ENCODE measurements at places on chromosomes 12 and 14.

DNA sequence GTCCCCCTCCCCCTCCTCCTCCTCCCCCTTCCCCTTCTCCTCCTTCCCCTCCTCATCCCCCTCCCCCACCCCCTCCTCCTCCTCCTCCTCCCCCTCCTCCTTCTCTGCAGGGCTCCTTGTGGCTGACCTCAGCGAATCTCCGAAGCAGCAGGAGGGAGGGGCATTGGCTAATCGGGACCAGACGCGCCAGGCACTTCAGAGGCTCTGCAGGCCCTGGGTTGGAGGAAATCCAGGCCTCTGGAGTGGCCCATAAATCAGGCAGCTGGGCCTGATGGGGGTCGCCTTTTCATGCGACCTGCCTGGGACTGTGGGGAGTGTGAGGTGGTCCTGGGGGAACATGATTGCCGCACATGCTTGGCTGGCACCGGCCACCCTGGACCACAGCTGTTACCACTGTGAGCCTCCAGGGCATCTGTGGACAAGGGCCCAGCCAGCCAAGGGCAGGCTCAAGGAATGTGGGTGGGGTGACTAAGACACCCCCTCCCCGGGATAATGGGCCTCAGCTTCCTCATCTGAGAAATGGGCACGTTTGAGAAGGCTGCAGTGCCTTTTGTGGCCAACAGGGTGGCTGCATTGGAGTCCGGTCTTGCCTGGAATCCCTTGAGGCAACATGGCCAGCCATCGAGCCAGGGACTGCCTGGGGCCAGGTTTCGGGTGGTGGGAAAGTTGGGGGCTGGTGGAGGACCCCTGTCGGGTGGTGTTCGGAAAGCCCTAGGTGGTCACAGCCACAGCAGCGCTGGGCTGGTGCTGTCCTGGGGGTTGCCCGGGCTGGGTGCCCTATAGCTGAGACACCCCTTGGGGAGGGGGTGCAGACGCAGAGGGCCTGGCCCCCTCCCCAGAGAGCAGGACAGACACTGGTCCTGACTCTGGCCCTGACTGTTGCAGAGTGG is 12.0 kb downstream of the KIF26A start:
- no peaks in the 10 kb centered on the region for H3K27me3 ChIP-seq
- DNase-seq: no peak
- H3K36me3 ChIP-seq: no peaks in the 10 kb centered on the region
- no peak overlapping the region for H3K4me3 ChIP-seq
- no peaks in the 10 kb centered on the region for H3K4me1 ChIP-seq

DNA sequence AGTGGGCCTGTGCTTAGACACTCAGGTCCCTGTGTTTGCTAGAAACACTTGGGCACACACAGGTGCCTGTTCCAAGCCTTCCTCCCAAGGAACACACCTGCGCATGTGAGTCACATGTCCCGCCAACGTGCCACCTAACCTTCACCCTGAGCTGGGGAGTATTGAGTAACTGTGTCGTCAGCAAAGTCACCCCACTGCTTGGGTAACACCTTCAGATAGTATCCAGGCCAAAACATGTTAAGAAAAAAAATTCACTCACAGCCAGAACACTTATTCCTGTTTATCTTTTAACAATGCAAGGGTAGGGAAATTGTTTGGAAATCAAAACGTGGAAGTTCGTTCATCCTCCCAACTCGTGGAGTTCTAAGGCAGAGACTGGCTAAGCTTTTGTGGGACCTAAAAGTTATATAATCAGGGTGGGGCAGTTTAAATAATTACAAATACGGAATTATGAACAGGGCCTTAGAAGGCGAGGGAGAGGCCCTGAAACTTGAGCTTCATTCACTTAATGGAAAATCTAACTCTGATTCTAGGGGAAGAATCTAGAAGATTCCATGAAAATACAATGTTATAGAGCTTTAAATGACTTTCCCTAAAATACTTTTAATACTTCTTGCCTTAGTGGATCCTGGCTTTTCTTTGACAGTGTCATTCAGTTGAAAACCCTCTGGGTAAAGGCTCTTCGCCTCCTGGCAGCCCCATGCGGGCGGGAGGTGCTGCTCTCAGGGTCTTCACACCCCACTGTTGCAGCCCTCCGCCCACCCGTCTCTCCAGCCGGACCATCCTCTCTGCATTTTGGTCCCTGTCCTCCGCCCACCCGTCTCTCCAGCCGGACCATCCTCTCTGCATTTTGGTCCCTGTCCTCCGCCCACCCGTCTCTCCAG is 30.3 kb upstream of the ADIPOR2 start:
- H3K36me3 ChIP-seq: no peaks in the 10 kb centered on the region
- peaks cover 2% of the 10 kb centered on the region for H3K27me3 ChIP-seq

DNA sequence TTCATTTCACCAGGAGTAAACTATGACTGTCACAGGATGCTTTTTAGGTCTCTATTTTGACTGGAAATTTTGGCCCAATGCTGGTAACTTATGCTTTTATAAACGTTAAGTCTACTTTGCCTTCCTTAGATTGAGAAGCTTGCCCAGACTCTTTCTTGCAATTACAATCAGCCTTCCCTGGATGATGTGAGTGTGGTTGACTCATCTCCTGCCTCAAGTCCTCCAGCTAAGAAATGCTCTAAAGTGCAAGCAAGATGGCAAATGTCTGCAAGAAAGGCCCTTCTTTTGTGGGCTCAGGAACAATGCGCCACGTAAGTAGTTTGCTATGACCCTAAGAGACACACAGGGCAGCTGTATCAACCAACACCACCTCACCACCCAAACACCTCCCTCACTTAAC is 96.9 kb downstream of the SYNE2 start:
- H3K4me1 ChIP-seq: peaks cover 19% of the 10 kb centered on the region
- no peak for DNase-seq
- H3K27ac ChIP-seq: no peak overlapping the region
- no peaks in the 10 kb centered on the region for H3K27me3 ChIP-seq
- H3K4me3 ChIP-seq: no peak overlapping the region

- H3K27ac ChIP-seq: no peak overlapping the region
- H3K4me3 ChIP-seq: no peak overlapping the region
- peaks cover 26% of the 10 kb centered on the region for H3K27me3 ChIP-seq
- DNase-seq: no peak
- H3K4me1 ChIP-seq: peaks cover 4% of the 10 kb centered on the region
- no peaks in the 10 kb centered on the region for H3K36me3 ChIP-seq
Measured at GRCh38 chr14:92719890-92720323, 28.5 kb downstream of the LGMN start.

- no peak overlapping the region for H3K4me3 ChIP-seq
- H3K27ac ChIP-seq: no peak overlapping the region
- no peaks in the 10 kb centered on the region for H3K4me1 ChIP-seq
Measured at GRCh38 chr14:35072226-35072625, 26.2 kb downstream of the FAM177A1 start.

- no peak overlapping the region for H3K27ac ChIP-seq
- peaks cover 3% of the 10 kb centered on the region for H3K27me3 ChIP-seq
- H3K4me1 ChIP-seq: no peaks in the 10 kb centered on the region
- DNase-seq: no peak
Measured at GRCh38 chr14:73817020-73817655, 34.5 kb upstream of the PTGR2 start.

GRCh38 chr12:96383991-96384390 is 16.2 kb downstream of the CDK17 start:
- no peak for DNase-seq
- H3K36me3 ChIP-seq: peaks cover 31% of the 10 kb centered on the region
- H3K4me1 ChIP-seq: peaks cover 61% of the 10 kb centered on the region
- H3K27me3 ChIP-seq: no peaks in the 10 kb centered on the region
- H3K4me3 ChIP-seq: no peak overlapping the region

DNA sequence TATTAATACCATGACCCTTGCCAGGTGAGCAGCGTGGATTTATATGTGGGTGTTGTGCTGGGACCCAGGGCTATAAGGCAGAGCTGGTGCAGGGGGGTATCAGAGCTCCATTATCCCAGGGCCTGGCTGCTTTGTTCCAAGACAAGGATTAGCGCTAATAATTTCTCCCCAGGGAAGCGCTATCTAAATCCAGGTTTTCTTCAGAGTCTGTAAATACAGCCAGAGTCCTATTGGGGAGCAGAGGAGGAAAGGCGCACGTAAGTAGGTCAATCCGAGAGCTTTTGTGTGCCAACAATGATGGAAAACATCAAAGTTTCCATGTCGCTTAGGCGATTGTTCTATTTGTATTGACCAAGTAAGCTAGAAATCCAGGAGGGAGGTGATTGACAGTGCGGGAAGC is 1009.7 kb downstream of the VRK1 start:
- H3K36me3 ChIP-seq: peaks cover 2% of the 10 kb centered on the region
- peaks cover 6% of the 10 kb centered on the region for H3K27me3 ChIP-seq
- H3K4me3 ChIP-seq: no peak overlapping the region
- no peak for DNase-seq

DNA sequence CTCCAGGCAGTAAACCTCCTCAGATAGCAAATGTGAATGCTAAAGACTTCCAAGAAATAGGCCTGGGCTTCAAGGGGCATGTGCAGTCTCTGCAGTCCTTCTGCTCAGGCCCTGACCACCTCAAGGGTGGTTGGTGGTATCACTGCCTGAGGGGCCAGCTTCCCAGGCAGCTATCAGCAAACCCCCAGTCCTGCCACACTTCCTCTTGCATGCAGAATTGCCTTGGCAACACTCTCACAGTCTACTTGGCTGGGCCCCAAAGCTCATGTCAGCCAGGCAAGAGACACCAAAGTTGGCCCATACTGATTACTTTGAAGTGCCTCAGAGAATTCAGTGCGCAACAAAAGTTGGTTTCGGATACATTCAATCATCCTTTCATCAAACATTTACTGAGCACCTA is 3.5 kb upstream of the ASB8 start:
- H3K36me3 ChIP-seq: peaks cover 2% of the 10 kb centered on the region
- H3K4me1 ChIP-seq: peaks cover 27% of the 10 kb centered on the region
- H3K27ac ChIP-seq: no peak overlapping the region
- DNase-seq: no peak

- H3K36me3 ChIP-seq: no peaks in the 10 kb centered on the region
- no peak overlapping the region for H3K4me3 ChIP-seq
- no peak overlapping the region for H3K27ac ChIP-seq
- H3K27me3 ChIP-seq: no peaks in the 10 kb centered on the region
- no peaks in the 10 kb centered on the region for H3K4me1 ChIP-seq
Measured at GRCh38 chr12:129651951-129652350, 251.9 kb downstream of the TMEM132D start.

GRCh38 chr14:29461506-29461905 is 466.1 kb downstream of the PRKD1 start:
- H3K4me3 ChIP-seq: no peak overlapping the region
- H3K27me3 ChIP-seq: no peaks in the 10 kb centered on the region
- DNase-seq: no peak
- H3K27ac ChIP-seq: no peak overlapping the region
- no peaks in the 10 kb centered on the region for H3K4me1 ChIP-seq

- no peak for DNase-seq
- no peaks in the 10 kb centered on the region for H3K27me3 ChIP-seq
- H3K4me3 ChIP-seq: no peak overlapping the region
- no peaks in the 10 kb centered on the region for H3K36me3 ChIP-seq
- no peak overlapping the region for H3K27ac ChIP-seq
Measured at GRCh38 chr14:50622978-50623377, 45.1 kb downstream of the SAV1 start.

- DNase-seq: no peak
- H3K4me3 ChIP-seq: no peak overlapping the region
- no peak overlapping the region for H3K27ac ChIP-seq
- no peaks in the 10 kb centered on the region for H3K36me3 ChIP-seq
- no peaks in the 10 kb centered on the region for H3K4me1 ChIP-seq
Measured at GRCh38 chr12:8675591-8676036, 13.0 kb upstream of the MFAP5 start.

GRCh38 chr14:52079239-52079959 is 10.5 kb upstream of the NID2 start:
- H3K27ac ChIP-seq: no peak overlapping the region
- no peak overlapping the region for H3K4me3 ChIP-seq
- H3K27me3 ChIP-seq: peaks cover 34% of the 10 kb centered on the region
- no peak for DNase-seq
